ENCODE measurements at places on chromosomes 6 and 20. TPM values are rescaled to one million over a fixed set of nuclear protein-coding genes. Genes with fewer than 3 reads are reported as not detected.

PHF1 gene
- total RNA-seq: 73.0 TPM

COL9A3 gene
- 8.8 TPM for total RNA-seq

DNA sequence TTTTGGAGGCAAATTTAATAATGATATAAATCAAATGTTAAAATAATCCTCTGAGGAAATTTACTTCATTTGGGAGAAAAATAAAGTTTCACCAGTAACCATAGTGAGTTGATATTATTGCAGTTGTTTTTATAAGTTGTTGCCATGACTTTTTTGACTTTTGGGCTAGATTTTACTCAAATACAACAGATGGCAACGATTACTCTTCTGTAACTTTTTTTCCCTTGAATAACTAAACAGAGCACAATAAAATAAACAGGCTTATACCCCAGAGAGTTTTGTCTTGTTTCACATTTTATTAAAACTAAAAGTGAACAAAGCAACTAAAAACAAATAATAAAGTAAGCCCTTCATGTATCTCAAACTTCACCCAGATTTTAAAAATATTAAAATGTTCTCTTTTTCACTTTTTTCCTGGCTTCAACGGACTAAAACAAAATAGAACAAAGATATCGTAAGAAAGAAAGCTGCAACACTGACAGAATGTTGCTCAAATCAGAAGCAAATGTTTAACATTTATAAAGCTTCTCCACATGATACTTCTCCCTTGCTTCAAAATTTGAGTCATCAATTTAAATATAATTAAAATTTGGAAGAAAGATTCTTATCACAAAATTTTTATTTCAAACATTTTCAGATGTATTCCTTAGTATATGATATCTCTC is 42.5 kb upstream of the BMP5 start:
- peak; percentile 57 for ATAC-seq
- no peaks in the 10 kb centered on the region for H3K27me3 ChIP-seq
- H3K4me1 ChIP-seq: peaks cover 8% of the 10 kb centered on the region
- H3K36me3 ChIP-seq: no peaks in the 10 kb centered on the region

- ATAC-seq: no peak
- no peaks in the 10 kb centered on the region for H3K27me3 ChIP-seq
- H3K27ac ChIP-seq: no peak overlapping the region
- no peak overlapping the region for H3K4me3 ChIP-seq
These were observed 16.8 kb upstream of the MCM3 start for GRCh38 chr6:52301326-52301725.

GRCh38 chr6:122114717-122115116 is 284.7 kb upstream of the HSF2 start:
- H3K4me1 ChIP-seq: peaks cover 7% of the 10 kb centered on the region
- ATAC-seq: no peak
- H3K36me3 ChIP-seq: no peaks in the 10 kb centered on the region
- no peaks in the 10 kb centered on the region for H3K27me3 ChIP-seq
- H3K27ac ChIP-seq: peak overlapping the region; percentile 81

DNA sequence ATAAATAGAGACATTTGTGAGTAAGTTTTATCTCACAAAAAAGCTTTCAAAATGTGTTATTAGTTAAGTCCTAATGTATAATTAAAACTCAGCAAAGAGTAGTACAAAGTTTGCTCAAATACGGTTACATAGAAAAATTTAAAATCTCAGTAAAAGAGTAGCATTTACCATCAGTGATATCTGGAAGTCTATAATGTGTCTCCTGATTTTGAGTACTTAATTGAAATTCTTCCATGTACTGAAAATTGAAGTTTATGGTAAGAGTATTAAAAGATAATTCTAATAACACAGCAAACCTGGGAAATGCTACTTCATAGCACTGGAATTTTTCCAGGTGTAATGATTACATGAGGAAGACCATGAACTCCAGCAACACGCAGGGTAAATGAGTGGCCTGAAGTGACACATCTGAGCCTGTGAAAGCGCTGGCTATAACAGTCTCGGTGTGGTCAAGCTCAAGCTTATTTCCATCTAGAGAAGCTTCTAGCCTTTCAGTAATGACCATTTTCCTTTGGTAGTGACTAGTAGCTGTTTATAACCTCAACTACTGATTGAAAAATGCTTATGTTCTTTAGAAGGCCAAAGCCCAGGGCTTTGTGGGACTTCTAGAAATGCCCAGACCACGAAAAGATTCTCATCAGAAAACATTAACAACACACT is 203.2 kb downstream of the ISM1 start:
- H3K4me3 ChIP-seq: no peak overlapping the region
- H3K4me1 ChIP-seq: no peaks in the 10 kb centered on the region
- no peaks in the 10 kb centered on the region for H3K36me3 ChIP-seq
- ATAC-seq: no peak

DNA sequence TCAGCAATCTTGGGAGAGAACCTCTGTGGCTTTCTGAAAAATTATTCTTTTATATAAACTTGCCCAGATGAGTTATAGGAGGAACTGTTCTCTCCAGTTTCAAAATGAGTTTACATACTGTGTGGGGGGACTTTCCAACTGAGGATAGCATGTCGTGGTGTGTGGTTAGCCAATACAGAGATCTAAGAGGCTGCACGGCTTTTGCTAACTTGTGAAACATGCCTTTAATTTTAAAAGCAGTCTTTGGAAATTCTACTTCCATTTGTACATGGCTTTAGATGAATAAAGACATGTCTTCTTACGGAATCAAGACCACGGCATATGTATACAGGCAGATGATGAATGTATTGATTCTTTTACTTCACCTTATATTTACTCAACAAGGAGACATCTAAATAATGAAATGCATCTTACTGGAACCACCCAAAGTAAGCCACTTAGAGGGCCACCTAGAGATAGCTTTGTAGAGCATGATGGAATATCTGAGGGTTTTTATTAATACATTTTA is 39.8 kb downstream of the HIVEP1 start:
- no peak for ATAC-seq
- no peaks in the 10 kb centered on the region for H3K27me3 ChIP-seq
- H3K27ac ChIP-seq: peak overlapping the region; percentile 6
- no peak overlapping the region for H3K4me3 ChIP-seq

KAT14 gene
- total RNA-seq: 17.1 TPM

DNA sequence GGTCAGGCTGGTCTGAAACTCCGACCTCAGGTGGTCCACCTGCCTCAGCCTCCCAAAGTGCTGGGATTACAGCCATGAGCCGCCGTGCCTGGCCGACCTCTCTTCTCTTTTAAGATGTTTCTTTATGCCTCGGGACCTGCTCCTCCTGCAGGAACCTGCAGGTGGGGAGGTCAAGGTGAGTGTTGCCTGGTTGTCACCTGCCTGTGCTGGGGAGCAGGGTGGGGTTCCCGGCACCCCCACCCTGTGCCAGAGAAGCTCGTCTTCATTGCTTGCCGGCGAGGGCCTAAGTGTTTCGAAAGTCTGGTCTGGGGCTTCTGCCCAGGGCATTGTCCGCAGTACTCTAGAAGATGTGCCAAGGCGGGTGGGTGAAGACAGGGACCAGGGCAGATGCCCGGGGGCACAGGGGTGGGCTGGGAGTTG is 36.0 kb downstream of the SYNJ2 start:
- H3K27me3 ChIP-seq: no peaks in the 10 kb centered on the region
- peaks cover 28% of the 10 kb centered on the region for H3K4me1 ChIP-seq
- no peak for ATAC-seq

BPIFB3 gene
- not detected for total RNA-seq

DNA sequence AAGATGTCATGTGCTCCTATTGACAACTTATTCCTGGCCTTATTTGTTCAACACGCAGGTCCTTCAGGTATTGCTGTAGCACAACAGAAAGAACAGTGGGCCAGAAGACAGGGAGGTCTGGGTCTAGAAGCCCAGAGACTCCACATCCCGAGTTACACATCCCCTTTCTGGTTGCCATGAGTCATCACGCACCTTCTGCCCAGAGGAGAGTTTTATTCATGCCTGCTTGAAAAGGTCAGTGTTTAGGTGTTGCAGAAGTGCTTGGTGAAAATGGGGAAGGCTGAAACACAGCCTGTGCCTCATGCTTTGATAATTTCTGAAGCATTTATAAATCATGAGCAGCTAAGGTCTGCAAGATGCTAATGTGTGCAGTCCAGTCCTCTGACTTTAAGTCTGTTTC is 256.4 kb downstream of the GMPR start:
- no peak for ATAC-seq
- H3K27me3 ChIP-seq: no peaks in the 10 kb centered on the region
- no peak overlapping the region for H3K4me3 ChIP-seq
- no peak overlapping the region for H3K27ac ChIP-seq

DNA sequence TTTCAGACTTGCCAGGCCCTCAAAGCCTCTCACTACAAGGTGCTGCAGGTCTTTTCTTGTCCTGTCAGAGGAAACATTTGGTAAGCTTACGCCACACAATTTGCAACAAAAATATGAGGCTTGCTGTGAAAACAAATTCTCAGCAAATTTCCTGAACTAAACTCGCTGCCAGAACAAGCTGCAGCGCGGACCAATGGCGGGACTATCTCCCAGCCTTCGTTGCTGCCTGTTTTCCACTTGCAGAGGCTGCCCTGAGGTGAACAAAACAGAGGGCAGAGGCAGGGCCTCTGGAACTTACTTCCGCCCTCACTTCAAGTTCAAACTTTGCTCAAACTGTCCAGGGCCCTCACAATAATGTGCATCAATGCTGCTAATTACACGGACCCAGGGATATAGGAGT is 12.4 kb downstream of the UQCC2 start:
- H3K4me1 ChIP-seq: peaks cover 19% of the 10 kb centered on the region
- no peaks in the 10 kb centered on the region for H3K27me3 ChIP-seq
- no peak overlapping the region for H3K27ac ChIP-seq
- no peak overlapping the region for H3K4me3 ChIP-seq
- H3K36me3 ChIP-seq: no peaks in the 10 kb centered on the region
- no peak for ATAC-seq

FAM83B gene
- 4.1 TPM for total RNA-seq

- no peak overlapping the region for H3K4me3 ChIP-seq
- H3K27me3 ChIP-seq: peaks cover 94% of the 10 kb centered on the region
These were observed 330.8 kb downstream of the TAF4 start for GRCh38 chr20:61734733-61735502.

NEURL2 gene
- 23.8 TPM for total RNA-seq

YTHDF1 gene
- 35.8 TPM for total RNA-seq

- H3K4me1 ChIP-seq: no peaks in the 10 kb centered on the region
- H3K36me3 ChIP-seq: no peaks in the 10 kb centered on the region
- H3K27ac ChIP-seq: no peak overlapping the region
These were observed 168.0 kb upstream of the LRFN2 start for GRCh38 chr6:40755046-40755681.

- no peaks in the 10 kb centered on the region for H3K36me3 ChIP-seq
- H3K27me3 ChIP-seq: no peaks in the 10 kb centered on the region
- H3K4me1 ChIP-seq: peaks cover 3% of the 10 kb centered on the region
- H3K27ac ChIP-seq: peak overlapping the region; percentile 86
These were observed 544 bp downstream of the SMIM29 start for GRCh38 chr6:34248198-34248726.

DNA sequence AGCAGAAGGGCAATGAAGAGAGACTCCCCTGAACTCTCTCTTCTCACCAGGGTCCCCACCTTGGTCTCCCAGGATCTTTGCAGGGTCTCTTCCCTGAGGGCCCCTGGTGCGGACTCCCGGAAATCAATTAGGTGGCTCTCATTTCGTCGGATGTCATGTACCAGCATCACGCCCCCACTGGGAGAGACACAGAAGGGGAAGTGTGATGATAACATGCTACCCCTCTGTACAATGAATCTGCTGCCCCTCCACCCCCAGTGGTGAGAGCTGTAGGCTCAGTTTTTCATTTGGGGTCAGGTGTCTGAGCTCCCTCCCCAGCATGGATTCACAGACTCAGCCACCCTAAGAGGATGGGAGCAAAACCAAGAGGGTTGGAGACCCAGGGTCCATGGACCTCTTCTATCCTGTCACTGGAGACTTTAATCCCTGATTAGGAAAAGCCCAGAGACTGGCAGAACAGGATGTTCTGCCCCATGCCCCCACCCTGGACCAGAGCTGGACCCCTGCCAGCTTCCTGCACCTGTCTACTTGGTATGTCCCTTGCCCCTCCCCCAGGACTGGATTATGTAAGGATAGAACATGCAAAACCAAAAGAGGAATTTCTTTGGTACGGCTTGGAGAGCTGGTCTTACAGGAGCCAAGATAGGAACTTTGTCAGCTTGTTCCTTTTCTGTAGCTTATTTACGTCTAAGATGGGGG is 11.1 kb downstream of the GGT7 start:
- H3K27me3 ChIP-seq: no peaks in the 10 kb centered on the region
- no peaks in the 10 kb centered on the region for H3K4me1 ChIP-seq
- peaks cover 82% of the 10 kb centered on the region for H3K36me3 ChIP-seq
- no peak overlapping the region for H3K27ac ChIP-seq
- H3K4me3 ChIP-seq: no peak overlapping the region

ELOVL4 gene
- total RNA-seq: 2.3 TPM

SRSF12 gene
- 1.4 TPM for total RNA-seq

DNA sequence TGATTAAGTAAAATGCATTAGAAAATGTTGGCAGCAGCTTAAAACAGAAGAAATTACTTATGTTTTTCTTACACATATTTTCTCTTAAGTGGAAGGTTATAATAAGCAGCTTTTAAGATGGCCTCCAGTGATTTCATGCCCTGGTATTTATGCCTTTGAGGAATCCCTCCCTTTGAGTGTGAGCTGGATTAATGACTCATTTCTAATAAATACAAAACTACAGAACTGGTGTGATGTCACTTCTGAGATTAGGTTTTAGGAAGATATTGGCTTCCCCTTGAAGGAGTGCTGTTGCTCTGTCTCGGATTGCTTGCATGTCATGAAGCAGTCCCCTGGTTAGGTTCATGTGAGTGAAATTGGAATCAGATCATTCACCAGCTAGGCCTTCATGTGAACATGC is 143.2 kb upstream of the EPHA7 start:
- peak overlapping the region; percentile 88 for H3K27ac ChIP-seq
- no peaks in the 10 kb centered on the region for H3K27me3 ChIP-seq
- ATAC-seq: no peak
- peaks cover 4% of the 10 kb centered on the region for H3K4me1 ChIP-seq
- H3K36me3 ChIP-seq: no peaks in the 10 kb centered on the region
- no peak overlapping the region for H3K4me3 ChIP-seq

PRIM2 gene
- total RNA-seq: 11.2 TPM

- ATAC-seq: no peak
- no peak overlapping the region for H3K4me3 ChIP-seq
- H3K36me3 ChIP-seq: no peaks in the 10 kb centered on the region
- no peak overlapping the region for H3K27ac ChIP-seq
- H3K4me1 ChIP-seq: no peaks in the 10 kb centered on the region
These were observed 170.7 kb upstream of the MLN start for GRCh38 chr6:33974471-33974870.
